ENCODE measurements at places on chromosomes 1 and 21.

DNA sequence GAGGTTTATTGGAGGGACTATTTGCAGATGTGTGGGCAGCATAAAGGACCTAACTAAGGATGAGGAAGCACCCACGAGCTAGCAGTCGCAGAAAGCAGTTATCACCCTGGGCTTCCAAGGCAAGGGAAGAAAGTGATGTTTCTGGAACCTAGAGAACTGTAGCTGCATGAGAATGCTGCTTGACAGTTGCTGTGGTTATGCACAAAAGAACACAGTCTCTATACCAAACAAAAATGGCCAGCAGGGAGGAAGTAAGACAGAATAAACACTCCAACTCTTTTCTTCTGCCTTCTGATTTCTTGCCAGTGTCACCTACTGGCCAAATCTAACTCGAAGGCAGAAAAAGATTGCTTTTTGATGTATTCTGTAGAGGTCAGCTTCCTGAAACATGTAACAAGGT, 190.2 kb downstream of the RASAL2 start:
- peak; percentile 33 for DNase-seq

GRCh38 chr1:164466429-164466828, 92.6 kb upstream of the PBX1 start:
- DNase-seq = no peak

DNA sequence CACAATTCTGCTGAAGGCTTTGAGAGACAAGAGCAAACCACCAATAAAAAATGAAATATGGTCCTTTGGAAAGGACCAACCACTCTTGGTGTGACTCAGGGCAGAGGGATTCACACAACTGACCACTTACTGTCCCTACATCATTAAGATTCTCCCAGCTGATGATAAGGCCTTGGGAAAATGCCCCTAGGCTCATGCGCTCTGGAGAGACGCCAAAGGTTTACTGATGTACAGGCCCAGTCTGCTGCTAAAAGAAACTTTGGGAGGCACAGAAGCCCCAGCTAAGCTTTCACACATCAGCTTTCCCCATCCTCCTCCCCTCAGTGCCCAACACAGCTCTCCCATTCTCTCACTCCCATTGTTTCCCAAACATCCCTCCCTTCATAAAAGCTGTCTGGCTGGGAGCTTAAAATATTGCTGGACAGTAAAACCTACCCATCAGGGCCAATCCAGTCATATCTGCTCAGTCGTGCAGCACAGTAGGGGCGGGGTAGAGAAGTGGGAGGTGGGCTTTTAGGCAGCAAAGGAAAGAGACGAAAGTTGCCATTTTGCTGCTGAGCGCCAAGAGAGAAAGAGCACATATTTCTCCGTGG, at the start of gene GJA8:
Gene GJA8 (plus strand): TSS at position 543 of the 593 bp plus-strand sequence. CDS start 5,161 bp downstream, outside the sequence.
- DNase-seq = no peak

DNA sequence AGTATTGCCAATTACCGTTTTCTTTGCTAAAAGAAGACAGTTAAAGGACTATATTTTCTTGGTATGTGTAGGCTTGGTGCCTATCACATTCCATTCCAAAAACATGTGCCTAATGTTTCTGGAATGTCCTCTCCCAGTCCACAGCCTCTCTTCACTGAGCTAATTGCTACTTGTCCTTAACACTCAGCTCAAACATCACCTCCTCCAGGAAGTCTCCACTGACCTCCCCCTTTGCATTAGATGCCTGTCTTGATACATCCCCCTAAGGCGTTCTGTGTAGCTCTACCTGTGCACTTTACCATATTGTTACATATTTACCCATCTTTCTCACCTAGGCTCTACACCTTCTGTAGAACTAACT, 195.6 kb upstream of the CAMK1G start:
- DNase-seq = no peak

DNA sequence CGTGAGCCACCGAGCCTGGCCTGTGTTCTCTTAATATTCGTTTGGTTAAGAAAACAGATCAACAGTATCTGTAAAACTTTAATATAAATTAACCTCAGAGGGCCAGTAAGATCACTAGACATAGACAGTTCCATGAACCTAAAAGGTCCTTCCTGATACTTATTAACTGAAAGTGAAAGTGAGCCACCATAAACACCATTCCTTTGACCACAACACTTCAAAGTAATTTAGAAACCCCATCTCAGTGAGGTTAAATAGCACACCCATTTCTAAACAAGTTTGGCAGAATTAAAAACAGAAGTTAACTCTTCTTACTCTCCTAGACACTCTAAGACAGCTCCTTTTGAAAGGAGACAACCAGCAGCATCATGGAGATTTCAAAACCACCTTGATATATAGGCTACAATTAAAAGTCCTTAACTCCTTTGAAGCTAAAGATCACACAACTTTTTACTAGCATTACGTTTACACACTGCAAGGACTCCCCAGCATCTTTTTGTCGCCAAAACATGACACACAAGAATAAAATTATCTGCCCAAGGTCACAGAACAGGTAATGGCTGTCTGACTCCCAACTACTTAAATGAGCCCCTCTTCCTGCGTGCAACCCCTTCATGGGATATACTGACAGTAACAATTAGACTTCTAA, 2.2 kb downstream of the RNF19B start:
- DNase-seq = no peak

DNA sequence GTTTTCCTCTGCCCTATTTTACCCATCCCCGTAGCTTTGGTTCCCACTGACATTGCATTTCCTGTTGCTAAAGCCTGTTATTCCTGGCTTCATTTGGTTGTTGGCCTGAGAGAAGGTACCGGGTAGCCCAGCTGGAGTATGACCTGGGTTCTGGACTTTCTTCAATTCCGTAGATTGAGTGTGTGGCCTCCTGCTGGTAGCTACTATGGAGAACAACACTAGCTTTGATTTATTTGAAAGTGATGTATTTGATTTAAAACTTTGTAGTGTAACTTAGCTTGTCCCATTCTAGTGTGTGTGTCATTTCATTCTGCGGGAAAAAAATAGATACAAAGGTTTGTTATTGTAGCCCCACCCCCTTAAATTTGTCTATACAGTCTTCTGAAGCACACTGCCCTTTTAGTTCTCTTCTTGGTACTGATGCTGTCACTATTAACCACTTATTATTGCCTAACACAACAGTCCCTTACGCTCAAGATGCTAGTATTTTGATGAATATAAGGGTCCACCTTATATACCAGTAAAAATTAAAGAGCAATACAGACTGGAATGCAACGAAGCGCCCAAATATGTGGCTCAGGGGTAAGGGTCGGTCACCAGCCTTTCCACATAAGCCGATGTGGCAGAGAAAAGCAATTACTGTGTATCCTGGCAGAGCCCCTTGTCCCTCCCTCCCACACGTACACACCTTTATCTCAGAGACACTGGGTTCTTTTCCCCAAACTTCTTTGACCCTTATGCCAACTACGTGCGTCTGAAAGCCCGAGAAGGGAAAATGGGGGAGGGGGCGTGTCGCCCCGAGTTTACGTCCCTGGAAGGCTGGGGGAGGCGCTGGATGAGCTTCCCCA, 643 bp upstream of the MOV10 start:
- peak; percentile 56 for DNase-seq

DNA sequence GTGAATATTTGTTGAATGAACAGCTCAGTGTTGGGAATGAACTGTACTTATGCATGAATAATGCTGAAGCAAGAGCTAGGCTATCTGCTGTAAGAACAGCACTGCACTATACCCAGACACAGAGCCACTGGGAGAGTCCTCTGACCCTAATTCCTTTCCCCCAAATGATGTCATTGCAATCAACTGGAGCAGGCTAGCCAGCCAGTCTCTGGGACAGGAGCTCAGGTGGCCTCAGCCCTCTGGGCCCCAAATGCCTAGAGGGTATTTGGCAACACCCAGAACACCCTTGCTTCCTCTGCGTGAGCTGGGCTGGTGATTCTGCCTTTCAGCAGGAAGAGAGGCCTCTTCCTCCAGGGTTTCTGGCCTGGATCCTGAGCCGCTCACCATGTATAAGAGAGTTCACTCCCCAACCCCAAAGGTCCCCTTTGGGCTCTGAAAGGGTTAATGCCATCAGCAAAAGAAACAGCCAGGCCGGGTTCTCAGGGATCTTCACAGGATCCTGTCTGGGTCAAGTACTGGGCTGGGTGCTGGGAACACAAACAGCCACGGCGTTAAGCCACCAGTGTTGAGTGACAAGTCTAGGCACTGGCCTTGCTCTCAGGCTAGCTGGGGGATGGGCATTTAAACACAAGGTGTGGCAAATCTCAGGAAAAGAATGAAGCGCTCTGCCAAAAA, 3.7 kb upstream of the PADI4 start:
- peak; percentile 21 for DNase-seq

DNA sequence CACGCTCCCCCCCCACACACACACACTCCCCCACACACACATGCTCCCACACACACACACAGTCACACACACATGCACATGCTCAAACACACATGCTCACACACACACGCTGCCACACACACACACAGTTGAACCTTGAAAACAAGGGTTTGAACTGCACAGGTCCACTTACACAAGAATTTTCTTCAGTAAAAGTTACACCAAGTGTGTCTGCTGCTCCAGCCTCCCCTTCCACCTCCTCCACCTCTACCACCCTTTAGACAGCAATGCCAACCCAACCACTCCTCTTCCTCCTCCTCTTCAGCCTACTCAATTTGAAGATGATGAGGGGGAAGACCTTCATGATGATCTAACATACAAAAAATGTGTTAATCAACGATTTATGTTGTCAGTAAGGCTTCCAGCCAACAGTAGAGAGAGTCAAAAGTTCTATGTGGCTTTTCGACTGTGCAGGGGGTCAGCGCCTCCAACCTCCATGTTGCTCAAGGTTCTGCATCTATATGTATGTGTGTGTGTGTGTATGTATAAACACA, 26.8 kb downstream of the HSF2BP start:
- DNase-seq = no peak

- no peak for DNase-seq
Observed at GRCh38 chr21:36479415-36480402, at the start of gene CLDN14. Gene CLDN14 (minus strand): TSS chr21:36480122. CDS start chr21:36461695, 18,427 bp downstream.

DNA sequence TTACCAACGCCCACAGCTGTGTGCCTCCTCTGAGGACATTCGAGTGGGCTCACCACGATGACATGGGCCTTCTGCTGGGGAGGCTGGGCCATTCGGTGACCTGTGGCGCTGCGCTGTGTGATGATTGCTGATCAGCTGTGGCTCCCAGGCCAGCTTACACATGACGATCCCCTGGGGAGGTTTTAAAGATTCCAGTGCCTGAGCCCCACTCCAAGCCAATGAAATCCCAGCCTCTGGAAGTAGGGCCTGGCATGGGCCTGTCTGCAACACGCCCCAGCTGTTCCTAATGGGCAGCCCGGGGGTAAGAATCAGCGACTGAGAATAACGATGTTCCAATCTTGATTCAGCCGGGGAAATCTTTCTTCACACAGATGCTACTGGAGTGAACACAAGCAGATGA, 153.7 kb downstream of the KCNJ6 start:
- no peak for DNase-seq

DNA sequence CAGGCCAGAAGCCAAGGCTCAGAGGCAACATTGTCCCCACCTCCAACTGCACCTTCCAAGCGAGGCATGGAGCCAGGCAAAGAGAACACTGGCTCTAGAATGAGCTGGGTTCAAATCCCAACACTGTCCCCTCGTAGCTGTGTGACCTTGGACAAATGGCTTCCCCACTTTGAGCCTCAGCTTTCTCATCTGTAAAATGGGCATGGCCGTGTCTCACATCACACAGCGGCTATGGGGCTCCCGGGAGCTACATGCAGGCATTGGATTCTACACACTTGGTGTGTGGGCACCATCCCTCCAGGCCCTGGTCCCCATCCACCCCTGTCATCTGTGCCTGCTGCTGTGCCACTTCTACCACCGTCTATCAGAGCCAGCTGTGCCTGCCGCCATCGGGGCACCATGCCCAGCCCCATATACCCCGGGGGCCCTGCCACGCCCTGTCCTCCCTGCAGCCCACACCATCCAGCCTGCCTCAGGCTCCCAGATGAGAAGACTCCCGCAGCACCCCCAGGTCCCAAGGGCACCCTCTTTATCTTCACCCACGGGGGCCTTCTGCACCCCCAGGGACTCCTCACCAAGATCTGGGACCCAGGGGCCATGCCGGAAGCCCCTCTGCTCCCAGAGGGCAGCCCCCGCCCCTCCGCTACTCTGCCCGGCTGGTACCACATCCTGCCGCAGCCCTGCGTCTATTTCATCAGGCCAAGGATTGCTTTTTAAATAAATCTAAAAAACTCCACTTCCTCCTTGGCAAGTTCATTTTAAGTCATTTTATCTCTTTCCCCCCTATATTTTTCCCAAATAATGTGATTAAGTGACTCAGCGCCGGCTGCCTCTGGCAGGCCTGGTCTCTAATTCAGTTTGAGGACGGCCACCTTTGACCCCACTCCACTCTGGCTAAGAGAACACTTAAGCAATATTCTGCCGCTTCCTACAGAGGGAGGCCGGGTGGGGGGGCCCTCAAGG, 107.8 kb upstream of the TARDBP start:
- no peak for DNase-seq

DNA sequence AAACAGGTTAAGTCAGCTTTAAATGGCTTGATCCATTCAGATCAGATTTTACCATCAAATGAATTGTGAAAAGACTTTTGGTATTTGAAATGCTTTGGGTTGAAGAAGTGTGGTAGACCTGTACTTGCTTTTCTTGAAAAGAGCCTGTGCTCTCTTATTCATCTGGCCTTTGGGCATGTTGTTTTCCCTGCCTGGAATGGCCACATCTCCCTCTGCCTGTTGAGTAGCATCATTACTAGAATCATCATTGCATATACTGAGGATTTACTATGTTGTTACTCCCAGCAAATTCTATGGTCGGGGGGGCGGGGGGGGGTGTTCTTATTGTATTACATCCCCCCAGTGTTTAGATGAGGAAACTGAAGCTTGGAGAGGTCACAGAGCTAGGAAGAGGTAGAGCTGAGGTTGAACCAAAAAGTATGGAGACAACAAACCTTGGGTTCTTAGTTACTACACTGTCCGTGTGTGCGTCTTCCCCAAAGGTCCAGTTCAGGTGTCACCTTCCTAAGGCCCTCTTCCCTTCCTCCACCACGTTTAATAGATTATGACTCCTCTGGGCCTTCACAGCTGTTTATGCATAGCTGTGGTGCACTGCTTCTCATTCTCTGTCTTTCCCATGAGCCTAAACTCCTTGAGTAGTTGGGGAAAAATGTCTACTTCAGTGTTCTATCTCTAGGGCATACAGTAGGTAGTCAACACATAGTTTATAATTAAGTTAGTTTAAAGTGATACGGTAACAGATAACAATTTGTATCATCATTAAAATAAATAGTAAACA, 246.4 kb upstream of the HOOK1 start:
- no peak for DNase-seq

GRCh38 chr1:7315316-7315715, 455.8 kb upstream of the VAMP3 start:
- DNase-seq = no peak

DNA sequence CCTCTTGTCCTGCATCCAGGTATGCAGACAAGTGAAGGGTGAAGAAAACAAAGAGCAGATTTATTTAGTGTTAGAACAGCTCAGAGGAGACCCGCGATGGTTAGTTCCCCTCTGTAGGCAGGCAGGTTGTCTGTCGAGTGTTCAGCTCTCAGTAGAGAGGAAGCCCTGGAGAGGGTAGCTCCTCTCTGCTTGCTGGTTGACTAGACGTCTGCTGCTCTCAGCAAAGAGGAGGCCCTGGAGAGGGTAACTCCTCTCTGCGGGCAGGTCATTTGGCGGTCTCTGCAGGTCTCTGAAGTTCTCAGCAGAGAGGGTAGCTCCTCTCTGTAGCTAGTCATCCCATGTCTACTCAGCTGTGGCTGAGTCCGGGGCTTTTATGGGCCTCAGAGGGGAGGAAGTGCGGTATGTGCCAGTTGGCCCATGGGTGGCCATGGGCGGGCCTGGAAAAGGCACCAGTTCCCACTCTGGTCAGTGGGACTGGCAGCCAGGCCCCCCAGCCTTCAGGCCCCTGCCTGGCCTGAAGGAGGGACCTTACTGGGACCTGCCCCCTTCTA, 13.4 kb downstream of the ZBTB40 start:
- no peak for DNase-seq

All from GM23338 (cell line).